Activated naive CD4-positive, alpha-beta T cell (primary cell): ENCODE measurements at places on chromosomes 7 and 10.

DNA sequence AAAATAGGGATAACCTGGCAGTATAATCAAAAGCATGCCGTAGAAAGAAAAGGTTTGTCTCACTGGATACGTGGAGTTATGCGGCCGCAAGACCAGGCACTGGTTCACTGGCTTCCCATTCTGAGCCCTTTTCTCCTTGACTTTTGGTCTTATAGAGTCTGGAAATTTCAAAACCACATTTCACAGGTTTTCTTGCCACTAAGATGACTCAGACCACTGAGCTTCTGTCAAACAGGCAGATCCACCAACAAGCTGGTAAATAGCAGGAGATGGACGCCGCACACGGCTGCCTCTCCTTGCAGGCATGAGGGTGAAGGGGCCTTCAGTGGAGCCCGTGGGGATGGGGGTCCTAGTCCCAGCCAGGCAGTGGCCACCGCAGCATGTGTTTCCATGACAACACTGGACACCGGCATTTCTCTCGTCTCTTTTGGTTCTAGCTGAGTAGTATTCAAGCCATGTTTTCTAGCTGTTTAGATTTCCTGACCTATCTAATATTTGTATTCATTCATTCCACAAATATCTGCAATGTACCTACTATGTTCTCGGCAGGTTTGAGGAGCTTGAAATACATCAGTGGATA is 55.5 kb downstream of the KLF6 start:
- no peak for DNase-seq

DNA sequence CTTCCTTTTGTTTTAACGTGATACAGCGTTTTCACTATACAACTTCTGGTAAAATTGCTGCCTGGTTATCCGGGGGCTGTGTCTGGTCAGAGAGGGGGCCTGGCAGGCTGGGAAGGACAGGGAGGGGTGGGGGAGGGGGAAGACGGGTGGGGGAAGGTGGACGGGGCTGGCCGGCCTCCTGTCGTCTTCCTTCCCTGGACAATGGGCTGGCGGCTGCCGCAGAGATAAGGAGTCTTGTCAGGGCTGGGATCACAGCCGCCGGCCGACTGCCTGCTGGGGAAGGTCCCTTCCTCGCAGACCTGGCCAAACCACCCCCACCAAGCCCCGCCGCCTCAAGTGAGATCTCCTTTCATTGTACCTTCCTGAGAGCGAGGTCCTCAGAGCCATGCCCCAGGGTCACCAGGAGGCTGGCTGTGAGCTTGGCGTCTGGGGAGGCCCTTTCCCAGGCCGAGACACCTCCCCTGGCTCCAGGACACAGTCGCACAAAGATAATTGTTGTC is 151.2 kb upstream of the TNRC18 start:
- DNase-seq = no peak

- no peak for DNase-seq
Measured at GRCh38 chr7:10934292-10934691, 39.4 kb upstream of the PHF14 start.

- DNase-seq = no peak
Measured at GRCh38 chr7:42263971-42264370, 27.0 kb upstream of the GLI3 start.

GRCh38 chr7:78514634-78515033 is 716.1 kb downstream of the PHTF2 start:
- no peak for DNase-seq

DNA sequence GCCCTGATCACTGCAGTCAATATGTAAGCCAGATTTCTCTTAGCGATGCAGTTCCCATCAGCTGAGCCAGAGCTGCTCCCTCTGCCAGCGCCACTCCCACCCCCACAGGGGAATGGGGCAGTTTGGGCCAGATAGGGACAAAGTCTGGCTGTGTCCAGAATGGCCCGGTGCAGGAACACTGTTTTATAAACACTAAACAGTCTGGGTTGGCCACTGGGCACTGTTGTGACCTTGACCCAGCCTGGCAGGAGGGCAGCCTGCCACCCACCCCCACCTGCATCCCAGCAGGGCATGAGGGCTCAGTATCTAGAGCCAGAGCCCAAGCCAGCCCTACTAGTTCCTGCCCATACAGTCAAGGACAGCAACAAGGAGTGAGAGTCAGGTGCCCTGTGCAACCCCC is 1.3 kb downstream of the OGDHL start:
- no peak for DNase-seq

GRCh38 chr10:101901340-101901739 is 57.7 kb upstream of the KCNIP2 start:
- no peak for DNase-seq

GRCh38 chr10:22437620-22438588 is 92.6 kb downstream of the SPAG6 start:
- peak; percentile 49 for DNase-seq

DNA sequence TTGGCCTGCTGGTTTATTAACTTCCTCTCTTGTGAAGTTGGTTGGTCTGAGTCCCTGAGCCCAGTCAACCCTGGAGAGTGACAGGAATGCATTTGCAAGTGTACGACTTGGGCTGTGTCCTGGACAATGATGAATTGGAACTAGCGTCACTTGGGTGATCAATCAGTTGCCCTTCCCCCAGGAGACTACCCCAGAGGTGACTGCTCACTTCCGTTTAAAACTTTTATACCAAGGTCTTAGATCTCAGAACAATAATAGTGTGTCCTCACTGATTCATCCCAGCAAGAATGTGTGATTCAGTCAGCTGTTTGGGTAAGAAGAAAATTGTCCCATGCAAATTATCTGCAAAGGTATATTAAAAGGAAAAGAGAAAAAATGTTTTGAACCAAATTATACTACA is 102.9 kb upstream of the ARMC3 start:
- DNase-seq = no peak
